Skin of body (tissue), 3 donors: ENCODE measurements at places on chromosomes 12 and 14. TPM values are rescaled to one million over a fixed set of nuclear protein-coding genes. Genes with fewer than 3 reads are reported as not detected.

ST8SIA1 gene
- total RNA-seq, result 6.0 TPM

CSRP2 gene
- total RNA-seq, result 13.3 TPM

B4GALNT3 gene
- 12.7 TPM for total RNA-seq

PHLDA1 gene
- total RNA-seq, result 15.1 TPM

NAB2 gene
- total RNA-seq, result 35.7 TPM

- no peak for DNase-seq
These were observed 23.5 kb downstream of the SDSL start for GRCh38 chr12:113445544-113446171.

- DNase-seq, result no peak
These were observed 35.1 kb upstream of the PPP2R5C start for GRCh38 chr14:101726295-101726953.

GRCh38 chr12:132117558-132117875 is 26.6 kb downstream of the DDX51 start:
- DNase-seq, result no peak

DNA sequence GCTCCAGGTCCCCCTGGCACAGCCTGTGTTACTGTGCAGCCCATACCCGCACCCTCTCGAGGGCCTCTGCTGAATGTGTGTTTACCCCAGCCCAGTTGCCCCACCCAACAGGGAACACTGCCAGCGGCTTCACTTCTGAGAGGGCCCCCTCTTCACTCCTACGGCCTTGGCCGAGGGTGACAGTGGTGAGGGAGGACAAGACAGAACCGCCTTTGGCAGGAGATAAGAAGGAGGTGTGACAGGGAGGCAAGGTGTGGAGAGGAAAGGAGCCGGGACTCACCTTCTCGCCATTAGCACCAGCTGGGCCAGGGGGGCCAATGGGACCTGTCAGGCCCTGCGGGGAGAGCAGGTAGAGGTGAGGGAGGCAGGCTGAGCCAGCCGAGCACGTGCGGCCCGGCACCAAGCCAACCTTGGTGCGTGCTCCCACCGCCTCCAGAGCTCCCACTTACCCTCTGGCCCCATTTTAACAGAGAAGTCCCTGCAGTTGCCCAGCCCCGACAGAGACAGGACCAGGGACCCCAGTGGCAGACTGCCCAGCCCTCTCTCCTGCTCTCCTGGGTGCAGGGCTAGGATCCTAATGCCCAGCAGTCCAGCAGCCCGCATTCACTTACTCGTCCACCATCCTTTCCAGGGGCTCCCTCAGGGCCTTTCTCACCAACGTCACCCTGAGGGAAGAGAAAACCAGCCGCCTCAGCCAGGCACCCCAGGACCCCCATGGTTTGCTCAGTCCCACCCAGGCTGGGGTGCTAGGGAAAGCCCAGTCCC is 18.3 kb downstream of the TMEM106C start:
- no peak for DNase-seq

DNA sequence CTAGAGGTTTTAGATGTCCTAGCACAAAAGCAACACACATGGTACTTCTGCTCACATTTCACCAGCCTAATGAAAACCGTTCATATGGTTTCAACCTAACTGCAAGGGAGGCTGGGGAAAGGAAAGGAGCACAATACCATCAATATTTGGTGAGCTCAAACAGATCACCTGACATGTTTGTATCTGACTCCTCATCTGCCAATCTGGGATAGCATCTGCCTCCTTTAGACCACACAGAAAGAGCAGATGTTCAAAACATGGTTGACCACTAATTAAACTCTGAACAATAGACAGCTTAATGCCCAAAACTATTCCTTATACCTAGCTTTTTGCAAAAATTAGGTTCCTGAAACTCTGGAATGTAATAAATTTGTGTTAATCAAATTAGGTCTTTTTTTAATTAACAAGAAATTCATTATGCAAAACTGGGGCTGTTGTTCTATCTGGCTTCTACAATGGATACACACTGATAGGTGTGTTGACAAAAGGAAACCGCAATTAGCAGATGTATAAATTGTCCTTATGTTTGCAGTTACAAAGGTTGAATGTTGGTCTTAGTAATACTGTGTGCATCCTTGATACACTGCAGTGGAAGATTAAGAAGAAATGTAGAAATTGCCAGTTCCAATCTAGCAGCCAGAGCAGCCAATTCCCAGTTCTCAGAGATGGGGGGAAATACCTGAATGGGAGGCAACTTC is 89.3 kb downstream of the DUSP6 start:
- DNase-seq, result no peak

- no peak for DNase-seq
These were observed 21.8 kb downstream of the IRAK3 start for GRCh38 chr12:66210840-66211239.

DNA sequence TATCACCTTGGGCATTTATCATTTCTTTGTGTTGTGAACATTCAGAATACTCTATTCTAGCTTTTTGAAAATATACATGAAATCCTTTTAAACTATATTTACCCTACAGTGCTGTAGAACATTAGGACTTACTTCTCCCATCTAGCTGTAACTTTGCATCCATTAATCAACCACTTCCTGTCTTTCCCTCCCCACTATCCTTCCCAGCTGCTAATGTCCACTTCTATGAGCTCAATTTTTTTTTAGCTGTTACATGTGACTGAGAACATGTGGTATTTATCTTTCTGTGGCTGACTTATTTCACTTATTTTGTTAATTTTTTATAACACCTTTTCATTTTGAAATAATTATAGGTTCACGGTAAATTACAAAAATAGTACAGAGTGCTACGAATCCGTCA is 136.0 kb downstream of the LMNTD1 start:
- no peak for DNase-seq

GRCh38 chr12:104964856-104965205 is 6.7 kb upstream of the SLC41A2 start:
- no peak for DNase-seq
